Stimulated activated CD8-positive, alpha-beta memory T cell treated with anti-CD3 and anti-CD28 coated beads, Interleukin-15, amount 100 ng/mL, for 48 hours (primary cell): ENCODE measurements at places on chromosomes 12 and 14.

GRCh38 chr12:55728186-55728938, 447 bp downstream of the CD63 start:
- no peak for DNase-seq

DNA sequence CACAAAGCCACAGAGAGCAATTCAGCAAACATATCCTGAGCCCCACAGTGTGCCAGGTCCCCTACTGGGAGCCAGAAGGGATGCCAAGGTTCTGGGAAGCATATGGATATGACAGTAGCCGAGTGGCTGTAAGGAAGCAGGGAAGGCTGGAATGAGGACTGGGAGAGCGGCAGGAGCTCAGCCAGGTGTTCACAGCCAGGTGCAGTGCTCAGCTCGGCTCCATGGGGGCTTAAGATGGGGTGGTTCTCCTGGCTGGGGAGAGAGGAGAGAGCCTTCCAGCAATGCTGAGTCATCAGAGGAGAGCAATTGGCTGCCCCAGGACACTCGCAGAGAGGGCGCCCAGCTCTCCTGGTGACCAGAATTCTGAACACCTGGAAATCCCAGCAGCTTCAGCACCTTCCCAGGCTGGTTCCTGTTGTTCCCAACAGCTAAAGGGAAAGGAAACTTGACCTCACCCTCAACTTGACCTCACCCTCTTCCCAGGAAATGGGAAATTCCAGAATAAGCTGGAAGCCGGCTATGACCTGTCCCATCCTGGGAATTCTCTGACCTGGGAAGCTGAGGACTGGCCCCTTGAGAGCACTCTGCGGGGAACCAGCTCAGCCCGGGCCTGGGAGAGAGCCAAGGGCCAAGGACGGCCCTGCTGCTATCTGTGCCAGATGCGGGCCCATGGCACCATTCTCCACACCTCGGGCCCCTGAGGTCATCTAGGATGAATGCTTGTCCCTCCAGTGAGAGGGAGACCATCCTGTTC, 34.6 kb downstream of the SLC6A12 start:
- no peak for DNase-seq

DNA sequence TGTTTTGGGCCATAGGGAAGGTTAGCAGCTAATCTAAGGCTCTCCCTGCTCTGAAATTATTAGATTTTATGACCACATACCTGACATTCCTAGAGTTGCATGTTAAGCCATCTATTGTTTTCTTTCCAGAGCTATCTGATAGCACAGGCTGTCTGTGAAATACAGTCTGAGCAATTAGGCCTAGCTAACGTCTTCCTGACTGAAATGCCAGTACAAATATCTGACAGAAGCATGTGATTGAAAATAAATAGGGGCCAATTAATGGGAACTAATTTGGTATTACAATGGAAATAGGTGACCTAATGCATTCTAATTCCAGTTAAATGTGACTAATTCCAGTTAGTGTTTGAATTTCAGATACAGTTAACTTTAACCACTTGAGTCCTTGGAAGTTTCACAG, 115.2 kb downstream of the C12orf75 start:
- no peak for DNase-seq

DNA sequence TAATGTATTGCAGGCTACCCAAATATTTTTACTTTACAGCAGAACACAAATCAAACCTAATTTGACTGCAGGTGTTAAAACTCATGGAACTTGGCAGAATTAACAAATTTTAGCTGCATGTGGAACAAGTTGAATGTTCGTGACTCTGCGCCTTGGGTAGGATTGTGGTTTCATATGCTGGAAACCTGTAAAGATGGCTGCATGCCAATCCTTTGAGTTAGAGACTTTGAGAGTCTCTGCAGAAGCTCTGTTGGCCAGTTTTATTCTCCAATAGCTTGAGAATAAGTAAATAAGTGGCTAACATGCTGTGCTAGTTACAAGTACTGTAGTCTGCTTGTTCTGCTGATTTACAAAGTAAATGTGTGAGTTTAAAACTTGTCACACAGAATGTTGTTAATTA, 77.8 kb downstream of the PDE6H start:
- DNase-seq = no peak

DNA sequence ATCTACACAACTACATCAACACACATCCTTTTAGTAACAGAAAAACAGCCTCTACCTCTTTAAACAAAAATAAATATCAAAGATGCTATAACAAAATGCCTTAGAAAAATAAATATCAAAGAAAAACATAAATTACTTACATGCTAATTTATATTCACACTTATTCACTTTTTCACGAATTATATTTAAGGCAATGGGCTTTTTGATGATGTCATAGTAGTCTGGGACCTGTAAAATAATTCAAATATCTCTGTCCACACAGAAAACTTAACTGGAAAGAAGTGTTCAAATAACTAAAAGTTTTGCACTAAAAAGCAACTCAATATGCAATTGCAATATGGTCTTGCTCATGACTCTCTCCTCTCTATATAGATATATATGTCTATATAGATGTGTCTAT, 40.3 kb upstream of the CFL2 start:
- DNase-seq = no peak

DNA sequence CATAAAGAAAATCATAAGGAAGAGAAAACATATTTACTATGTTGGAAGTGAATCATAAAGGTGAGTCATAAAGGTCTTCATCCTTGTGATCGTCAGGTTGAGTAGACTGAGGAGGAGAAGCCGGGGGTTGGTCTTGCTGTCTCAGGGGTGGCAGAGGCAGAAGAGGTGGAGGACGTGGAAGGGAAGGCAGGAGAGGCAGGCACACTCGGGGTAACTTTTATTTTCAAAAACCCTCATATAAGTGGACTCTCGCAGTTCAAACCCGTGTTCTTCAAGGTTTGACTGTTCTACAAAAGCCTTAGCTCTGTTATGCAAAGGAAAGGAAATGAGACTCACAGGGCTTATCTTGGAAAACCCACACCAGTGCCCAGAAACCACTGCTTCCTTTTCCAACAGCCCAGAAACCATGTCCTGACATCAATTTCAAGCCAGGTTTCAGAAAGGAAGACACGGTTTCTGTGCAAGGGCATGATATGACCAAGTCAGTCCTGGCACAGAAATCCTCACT, 14.0 kb downstream of the SMCO2 start:
- no peak for DNase-seq

DNA sequence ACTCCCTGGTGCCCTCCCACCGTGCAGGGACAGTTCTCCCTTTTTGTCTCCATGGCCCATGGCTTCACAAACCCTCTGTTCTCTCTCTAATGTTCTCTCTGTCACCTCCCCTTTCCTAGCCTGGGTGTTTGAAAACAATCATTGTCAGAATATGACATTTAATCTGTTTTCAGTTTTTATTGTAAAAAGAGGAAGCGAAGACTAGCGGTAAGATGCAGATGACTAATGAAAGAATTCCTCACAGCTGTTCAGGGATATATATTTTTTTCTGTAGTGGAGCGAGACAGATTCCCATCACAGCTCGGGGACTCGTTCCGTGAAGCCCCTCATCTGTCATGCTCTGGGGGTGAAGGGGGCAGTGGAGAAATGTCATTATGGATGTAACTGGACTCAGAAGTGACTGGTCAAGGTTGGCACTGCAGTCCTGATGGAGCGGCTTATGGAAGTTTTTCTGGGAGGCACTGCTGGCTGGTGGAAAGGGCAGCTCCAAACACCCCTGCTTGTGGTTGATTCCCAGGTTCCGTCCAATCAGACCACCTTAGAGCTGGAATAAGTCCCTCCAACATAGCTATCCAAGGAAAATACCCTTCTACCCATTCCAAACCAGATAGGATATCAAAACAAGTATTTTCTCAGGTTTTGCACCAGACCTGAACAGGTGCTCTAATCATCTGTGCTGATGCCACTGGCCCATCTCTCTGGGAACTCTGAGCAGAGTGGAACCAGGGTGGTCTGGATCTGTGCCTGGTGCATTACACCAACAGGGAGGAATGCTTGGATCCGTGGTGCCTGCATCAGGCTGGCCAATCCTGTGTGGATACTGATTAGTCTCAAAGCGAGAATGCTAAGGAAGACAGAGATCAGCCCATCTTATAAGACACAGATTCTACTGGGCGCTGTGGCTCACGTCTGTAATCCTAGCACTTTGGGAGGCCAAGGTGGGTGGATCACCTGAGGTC, 84.7 kb downstream of the GPATCH2L start:
- no peak for DNase-seq
